ENCODE measurements at places on chromosomes 11 and 22. TPM values are rescaled to one million over a fixed set of nuclear protein-coding genes. Genes with fewer than 3 reads are reported as not detected.
A peak's percentile ranks its signal among the peaks of the same experiment; 100 is the strongest.

- peak; percentile 38 for DNase-seq
Observed at GRCh38 chr11:44344423-44344820, 34.5 kb upstream of the ALX4 start.

DNA sequence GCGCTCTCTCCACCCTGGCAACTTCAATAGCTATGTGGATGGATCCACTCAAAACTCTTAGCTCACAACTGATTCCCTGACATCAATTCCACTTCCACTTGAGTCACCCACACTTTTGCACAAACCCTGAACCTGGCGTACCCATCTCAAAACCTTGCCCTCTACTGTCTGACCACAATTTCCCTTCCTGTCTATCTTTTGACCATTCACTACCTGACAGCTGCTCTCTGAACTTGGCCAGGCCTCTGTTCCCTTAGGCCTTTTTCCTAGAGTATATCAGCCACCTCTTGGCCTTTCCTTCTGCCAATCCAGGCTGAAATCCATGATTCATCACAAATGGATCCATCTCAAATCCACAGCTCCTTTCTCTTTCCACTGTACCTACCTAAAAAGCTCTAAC lies 106.0 kb downstream of the RPL27A start:
- DNase-seq, result no peak

GRCh38 chr11:130854483-130854882 lies 61.8 kb downstream of the SNX19 start:
- no peak for DNase-seq

DNA sequence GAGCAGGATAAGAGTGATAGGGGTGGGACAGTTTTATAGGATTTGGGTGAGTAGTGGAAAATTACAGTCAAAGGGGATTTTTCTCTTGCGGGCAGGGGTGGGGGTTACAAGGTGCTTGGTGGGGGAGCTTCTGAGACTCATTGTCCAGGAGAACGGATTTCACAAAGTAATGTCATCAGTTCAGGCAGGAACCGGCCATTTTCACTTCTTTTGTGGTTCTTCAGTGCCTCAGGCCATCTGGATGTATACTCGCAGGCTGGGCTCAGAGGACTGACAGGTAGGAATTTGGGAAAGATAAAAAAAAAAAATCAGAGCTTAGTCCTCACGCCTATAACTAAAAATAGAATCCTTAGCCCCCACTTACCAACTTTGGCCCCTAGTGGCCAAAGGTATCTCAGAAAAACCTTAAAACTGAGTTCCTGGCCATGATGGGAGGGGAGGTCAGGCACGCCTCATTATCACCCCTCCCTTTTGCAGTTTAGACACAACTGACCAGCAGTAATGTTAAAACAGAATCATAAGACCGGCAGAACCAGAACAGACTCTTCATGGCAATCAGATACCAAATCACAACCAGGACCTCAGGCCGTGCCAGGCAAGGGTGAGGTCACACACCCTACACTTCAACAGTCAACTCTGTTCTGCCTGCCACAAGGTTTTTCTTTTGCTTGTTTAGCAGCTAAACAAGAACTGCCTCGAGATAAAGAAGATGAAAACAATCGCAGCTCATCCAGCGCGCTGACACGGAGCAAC lies 8.9 kb upstream of the APOBEC3G start:
- no peak for DNase-seq

DNA sequence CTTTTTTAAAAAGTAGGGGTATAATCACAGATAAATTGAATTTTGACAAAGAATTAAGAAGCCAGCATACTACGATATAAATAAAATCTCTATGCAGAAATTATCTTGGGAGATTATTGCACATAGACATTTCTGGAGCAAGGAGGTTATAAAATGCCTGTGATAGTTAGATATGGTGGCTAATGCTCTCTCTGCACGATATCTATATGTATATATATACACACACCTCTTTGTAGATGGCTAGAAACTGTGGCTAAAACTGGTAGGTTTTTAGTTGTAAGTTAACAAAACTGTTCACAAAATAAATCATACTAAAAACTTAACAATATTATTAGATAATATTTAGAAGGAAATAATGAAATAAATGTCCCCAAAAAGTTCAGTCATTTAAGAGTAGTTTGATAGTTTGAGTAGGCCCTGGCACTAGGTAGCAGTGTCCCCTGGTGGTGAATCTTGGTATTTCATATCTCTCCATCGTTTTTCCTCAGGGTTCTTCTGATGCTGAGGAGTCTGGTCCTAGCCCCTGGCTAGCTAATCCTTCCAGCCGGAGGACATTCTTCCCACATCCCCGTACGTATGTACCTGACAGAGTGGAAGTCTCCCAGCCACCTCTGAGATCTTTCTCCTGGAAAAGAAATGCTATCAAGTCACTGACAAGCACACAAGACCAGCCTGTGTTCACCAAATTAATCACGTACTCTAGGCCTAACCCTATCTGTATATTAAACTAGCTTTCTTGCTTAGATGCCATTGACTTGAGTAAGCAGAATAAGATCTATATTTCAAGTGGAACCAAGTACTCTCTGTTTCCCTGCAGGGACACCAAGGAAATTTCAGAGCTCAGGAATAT lies 32.2 kb downstream of the ART5 start:
- no peak for DNase-seq

GRCh38 chr22:41787331-41787730 lies 13.1 kb upstream of the CCDC134 start:
- DNase-seq, result no peak

- peak; percentile 90 for DNase-seq
Observed at GRCh38 chr11:118194835-118195627, 18.6 kb upstream of the SCN2B start.

DNA sequence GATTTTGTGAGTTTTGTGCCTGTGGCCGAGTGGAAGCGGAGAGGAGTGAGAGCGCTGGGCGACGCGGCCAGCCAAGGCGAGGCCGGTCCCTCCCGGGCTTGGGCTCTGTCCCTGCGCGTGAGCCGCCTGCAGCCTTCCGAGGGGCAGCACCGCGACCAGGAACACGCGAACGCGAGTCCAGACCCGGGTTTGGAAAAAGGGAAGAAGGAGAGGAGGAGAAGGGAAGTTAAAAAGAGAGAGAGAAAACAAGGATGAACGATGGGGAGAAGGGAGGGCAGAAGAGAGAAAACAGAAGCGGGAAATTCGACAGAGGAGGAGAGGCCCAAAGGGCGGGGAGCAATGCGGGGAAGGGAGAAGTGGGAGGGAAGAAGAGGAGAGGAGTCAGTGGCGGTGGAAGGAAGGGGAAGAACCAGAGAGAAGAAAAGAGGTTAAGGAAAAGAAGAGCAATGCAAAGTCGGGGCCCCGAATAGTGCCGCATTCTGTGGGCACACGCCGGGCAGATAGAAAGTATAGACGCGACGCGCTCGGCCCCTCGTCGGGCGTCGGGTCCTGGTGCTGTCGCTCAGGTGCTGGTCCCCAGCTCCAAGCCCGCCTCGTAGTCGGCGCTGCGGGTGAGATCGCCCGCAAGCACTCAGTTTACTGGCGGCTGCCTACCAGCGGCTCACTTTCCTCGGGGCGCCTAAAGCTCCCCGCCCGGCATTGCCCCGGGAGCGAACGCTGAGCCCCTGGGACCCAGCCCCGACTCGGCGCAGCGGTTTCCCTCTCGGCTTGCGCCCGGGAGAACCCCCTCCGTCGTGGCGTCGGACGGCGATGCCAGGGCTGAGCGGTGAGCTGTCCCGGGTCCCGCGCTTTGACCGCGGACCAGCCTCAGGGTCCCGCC lies 2.8 kb upstream of the BARX2 start:
- DNase-seq, result no peak

DNA sequence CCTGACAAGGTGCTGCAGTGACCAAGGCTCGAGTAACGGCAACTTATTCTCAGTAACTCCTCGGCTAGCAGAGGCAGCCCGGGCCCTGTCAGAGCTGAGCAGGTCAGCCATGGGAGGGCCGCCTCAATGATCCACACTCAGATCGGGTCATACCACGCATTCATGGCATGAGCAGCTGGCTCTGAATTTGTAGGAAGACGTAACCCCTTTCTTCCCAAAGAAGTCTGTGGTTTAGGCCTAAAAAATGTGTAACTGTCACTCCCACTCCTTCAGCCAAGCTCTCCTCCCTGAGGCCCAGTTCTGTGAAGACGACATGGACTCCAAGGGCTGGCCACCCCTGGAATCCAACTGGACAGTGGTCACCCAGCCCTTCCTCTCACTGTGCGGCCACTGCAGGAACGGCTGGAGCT lies 30.0 kb downstream of the PPP2R1B start:
- DNase-seq, result no peak

DNA sequence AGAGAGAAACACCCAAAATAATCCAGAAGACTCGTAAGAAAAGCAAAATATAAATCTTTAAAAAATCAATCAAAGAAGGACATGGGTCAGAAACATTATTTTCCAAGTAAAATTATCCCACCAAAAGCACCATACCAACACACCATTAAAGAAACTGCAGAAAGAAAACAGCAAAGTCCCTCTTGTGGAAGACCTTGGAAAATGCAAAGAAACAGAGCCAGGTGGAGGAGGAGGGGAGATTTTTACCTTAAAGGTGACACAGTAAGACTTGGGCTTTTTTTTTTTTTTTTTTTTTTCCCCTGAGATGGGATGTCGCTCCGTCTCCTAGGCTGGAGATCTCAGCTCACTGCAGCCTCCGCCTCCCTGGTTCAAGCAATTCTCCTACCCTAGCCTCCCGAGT lies 123.8 kb downstream of the LARGE1 start:
- no peak for DNase-seq

DNA sequence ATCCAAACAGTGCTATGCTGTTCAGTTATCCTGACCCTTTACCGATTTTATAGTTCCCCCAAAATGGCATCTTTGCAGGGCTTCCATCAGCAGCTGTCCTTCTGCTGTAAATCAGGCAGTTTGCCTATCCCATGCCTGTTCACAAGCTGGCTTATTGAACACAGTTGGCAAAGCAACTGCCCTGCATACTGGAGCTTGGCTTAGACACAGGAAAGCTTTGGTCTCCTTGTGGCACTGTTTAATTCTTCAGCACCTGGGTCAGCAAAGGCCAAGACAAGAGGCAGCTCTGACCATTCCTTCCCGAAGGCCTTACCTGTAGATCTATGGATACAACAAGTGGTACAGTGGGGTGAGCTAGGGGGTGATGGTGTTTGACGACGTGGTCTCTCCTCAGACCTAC lies 32.2 kb downstream of the TSPAN18 start:
- DNase-seq, result peak; percentile 12

DNA sequence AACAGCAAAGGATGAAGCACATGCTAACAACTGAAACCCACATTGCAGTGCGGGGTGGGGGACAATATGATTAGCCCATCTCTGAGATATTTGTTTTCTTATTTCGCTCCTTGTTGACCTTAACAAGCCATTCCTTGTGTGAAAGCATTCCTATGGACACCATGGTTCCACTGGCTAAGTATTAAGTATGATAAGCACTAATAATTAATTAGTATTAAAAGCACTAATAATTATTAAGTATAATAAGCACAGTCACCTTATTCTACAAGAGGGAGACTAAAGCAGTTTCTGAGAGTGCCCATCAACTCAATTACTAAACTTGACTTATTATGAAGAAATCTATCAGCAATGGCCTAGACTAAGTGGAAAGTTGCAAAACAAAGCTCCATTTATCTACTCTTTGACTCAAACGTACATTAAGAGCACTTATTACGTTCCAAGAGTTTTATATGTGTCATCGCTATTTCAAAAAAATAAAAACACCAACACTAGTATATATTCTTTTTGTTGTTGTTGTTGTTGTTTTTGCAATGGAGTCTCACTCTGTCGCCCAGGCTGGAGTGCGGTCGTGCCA lies 65.3 kb downstream of the RBFOX2 start:
- DNase-seq, result no peak

DNA sequence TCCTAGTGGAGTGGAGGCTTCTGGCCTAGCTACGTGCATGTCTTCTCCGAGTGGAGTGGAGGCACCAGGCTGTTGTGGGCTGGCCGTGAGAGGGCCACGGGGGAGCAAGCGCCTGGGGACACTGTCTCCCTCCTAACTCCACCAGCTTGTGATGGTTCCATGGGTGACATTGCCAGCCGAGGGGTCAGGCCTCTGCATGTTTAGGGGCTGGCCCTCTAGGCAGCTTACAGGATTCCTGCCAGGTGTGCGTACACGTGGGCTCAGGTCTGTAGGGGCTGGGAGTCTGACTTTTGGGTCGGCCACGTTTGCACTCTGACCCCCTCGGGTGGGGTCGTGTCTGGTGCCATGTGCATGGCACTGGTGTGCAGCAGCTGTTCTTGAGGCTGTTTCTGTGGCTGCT lies 31.6 kb downstream of the TBC1D22A start:
- DNase-seq, result no peak

GRCh38 chr11:66478729-66479393 lies 1.4 kb upstream of the DPP3 start:
- no peak for DNase-seq

DNA sequence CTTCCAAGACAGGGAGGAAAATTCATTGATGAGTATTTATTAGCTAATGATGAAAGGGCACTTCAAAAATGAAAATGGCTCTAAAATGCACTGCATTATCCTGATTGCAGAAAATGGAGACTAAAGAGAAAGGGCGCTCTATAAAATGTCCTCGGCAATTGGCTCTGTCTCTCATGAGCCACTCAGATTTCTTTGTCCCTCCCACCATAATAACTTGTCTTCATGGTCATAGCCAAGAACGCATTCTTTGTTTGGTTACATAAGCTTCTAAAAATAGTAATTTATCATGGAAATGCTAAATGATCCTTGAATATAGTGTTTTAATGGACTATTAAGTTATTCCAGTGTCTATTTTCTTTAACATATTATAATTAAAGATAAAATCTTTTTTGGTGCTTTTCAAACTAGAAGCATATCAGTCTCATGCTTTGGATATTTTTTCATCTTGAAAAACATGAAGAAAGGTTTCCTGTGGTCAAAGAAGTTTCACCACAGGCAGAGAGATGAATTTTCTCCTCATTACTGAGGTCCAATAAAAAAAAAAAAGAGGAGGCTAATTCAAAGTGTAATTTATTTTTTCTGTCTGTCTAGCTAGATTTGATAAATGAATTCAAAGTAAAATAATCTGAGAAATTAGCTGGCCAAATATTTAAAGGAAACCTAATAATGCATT lies 238.1 kb upstream of the BLID start:
- no peak for DNase-seq

DNA sequence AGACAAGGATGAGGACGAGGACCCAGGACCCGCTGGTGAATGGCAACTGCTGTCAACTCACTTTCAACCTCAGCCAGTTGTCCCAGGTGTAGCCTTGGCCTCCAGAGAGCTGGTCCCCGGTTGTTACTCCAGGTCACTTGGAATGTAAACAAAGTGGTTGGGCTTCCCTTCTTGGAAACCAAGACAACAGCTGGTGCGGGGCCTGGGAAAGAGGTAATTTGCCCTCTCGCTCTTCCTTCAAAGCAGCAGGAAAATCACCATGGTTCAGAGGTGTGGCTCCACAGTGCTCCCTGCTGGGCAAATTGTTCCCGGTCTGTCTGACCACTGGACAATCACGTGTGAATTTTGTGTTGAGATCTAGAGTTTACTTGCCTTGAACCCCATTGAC lies 15.0 kb downstream of the SLC1A2 start:
- no peak for DNase-seq

The NF2 gene
- total RNA-seq, result 37.0 TPM

The DEPDC7 gene
- total RNA-seq, result 1.4 TPM

The SLC22A9 gene
- not detected for total RNA-seq

The BEST1 gene
- 9.5 TPM for total RNA-seq

The INS gene
- not detected for total RNA-seq

The WBP2NL gene
- 1.1 TPM for total RNA-seq

The LDHAL6A gene
- not detected for total RNA-seq

The CAPN5 gene
- 23.4 TPM for total RNA-seq

The OR5T2 gene
- total RNA-seq, result not detected
